ENCODE measurements at places on chromosomes 6 and 20. TPM values are rescaled to one million over a fixed set of nuclear protein-coding genes. Genes with fewer than 3 reads are reported as not detected.

Gene HS3ST5
- polyA plus RNA-seq: 0.26 TPM

Gene ZBTB46
- 11.7 TPM for polyA plus RNA-seq

Gene PBOV1
- polyA plus RNA-seq: 0.04 TPM

Gene LIN28B
- polyA plus RNA-seq: 0.37 TPM

DNA sequence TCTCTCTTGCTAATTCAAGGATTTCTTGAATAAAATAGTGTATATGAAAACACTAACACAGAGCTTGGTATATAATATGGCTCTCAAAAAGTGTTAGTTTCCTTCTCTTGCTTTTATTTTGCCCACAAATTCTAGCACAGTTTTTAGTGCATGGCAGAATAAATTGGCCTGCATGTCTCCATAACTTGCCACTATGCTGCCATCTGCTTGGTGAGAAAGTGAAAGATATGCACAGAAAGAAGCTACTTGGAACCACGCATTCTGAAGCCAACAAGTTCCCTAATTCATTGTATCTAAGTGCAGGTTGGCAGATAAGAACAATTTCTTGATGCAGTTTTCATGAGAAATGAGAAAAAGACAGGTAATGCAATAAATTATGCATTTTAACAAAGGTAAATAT lies 101.2 kb downstream of the EPHA7 start:
- DNase-seq: no peak

DNA sequence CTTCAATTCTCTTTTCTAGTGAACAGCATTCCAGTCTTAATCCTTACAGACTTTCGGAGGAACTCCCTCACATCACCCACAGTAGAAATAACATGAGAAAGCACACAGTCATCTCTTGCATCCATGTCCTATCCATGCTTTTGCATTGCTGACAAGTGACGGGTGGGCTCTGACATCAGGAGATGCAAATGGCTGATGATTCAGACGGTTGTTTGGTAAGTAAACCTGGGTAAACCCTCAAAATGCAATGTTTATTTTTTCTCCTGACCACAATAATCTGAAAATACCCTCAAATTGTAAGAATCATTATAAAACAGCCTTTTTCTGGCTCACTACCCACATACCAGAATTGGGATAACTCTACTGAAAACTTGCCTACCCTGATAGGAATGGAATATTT lies 792.0 kb downstream of the MAFB start:
- DNase-seq: no peak

- DNase-seq: no peak
These were observed 34.0 kb downstream of the KIAA1755 start for GRCh38 chr20:38226553-38226952.

- DNase-seq: no peak
These were observed 74.6 kb downstream of the MAP3K5 start for GRCh38 chr6:136717716-136717990.

DNA sequence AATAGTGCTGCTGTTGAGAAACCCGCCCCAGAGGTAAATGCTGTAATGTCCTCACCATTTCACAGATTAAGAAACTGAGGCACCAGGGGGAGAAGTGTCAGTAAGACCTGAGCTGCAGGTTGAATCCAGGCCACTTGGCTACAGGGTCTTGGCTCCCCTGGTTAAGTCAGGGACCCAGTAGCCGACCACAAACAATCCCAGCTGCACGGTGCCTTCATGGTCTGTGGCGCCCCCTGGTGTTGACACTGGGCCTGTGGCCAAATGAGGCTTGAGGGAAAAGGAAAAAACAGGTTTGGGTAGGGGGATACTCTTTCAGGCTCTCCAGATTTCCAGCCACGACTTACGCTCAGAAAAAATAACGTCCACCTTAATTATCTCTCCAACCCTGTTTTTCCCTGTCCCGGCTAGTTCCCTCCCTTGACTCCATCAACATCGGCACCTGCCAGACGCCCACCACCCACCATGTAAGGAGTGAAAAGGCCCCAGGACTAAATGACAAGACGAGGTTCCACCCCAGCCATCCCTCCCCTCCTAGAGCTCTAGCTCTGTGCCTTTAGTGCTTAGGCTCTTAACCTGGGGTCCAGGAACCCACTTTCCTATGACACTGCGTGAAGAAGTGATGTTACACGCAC lies 47.7 kb upstream of the POLR1H start:
- no peak for DNase-seq

- no peak for DNase-seq
These were observed 81.9 kb downstream of the TFAP2C start for GRCh38 chr20:56711018-56711417.

- no peak for DNase-seq
These were observed 108.4 kb downstream of the HUS1B start for GRCh38 chr6:548517-548916.

GRCh38 chr6:44980841-44981240 lies 347.3 kb upstream of the RUNX2 start:
- DNase-seq: no peak

GRCh38 chr20:1121429-1121828 lies 3.0 kb downstream of the PSMF1 start:
- DNase-seq: no peak

GRCh38 chr6:108610270-108610839 lies 49.6 kb downstream of the FOXO3 start:
- no peak for DNase-seq
